ENCODE measurements at places on chromosomes 5 and 9.
A peak's percentile ranks its signal among the peaks of the same experiment; 100 is the strongest.

- no peaks in the 10 kb centered on the region for H3K36me3 ChIP-seq
- no peaks in the 10 kb centered on the region for H3K27me3 ChIP-seq
- no peak overlapping the region for H3K27ac ChIP-seq
- no peaks in the 10 kb centered on the region for H3K4me1 ChIP-seq
Observed at GRCh38 chr5:142404046-142404477, 79.2 kb upstream of the SPRY4 start.

DNA sequence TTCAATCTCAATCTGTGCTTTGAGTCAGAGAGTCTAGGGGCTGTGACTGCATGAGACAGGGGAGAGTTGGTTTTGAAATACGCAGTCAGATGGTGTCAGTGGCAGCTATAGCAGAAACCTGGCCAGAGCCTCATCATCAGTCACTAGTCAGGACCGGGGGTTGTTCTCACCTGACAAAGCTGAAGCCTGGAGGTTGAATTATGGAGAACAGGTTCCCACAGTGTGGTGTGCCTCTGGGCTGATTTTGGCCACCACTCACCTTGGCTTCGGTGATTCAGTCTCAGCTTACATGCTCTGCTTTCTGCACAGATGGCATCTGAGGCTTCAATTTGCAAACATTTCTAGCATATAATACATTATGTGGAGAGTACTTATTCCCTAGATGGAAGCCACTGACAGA lies 387.3 kb downstream of the YTHDC2 start:
- H3K27ac ChIP-seq: no peak overlapping the region
- H3K4me1 ChIP-seq: no peaks in the 10 kb centered on the region
- no peak for DNase-seq
- peaks cover 5% of the 10 kb centered on the region for H3K27me3 ChIP-seq
- H3K36me3 ChIP-seq: no peaks in the 10 kb centered on the region

DNA sequence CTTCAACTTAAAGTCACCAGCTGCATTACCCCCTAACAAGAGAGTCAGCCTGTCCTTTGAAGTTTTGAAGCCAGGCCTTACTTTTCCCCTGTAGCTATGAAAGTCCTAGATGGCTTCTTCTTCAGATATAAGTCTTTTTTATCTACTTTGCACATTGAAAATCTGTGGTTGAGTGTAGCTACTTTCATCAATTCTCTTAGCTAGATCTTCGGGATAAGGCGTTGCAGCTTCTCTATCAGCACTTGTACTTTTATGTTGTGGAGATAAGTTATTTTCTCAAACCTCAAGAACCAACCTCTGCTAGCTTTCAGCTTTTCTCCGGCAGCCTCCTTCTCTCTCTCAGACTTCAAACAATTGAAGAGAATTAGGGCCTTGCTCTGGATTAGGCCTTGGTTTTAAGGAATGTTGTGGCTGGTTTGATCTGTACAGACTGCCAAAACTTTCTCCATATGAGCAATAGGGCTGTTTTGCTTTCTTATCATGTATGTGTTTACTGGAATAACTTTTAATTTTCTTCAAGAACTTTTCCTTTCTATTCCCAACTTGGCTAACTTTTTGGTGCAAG lies 21.6 kb downstream of the CATSPER3 start:
- no peak overlapping the region for H3K27ac ChIP-seq
- H3K36me3 ChIP-seq: no peaks in the 10 kb centered on the region
- H3K27me3 ChIP-seq: no peaks in the 10 kb centered on the region
- DNase-seq: no peak
- H3K4me3 ChIP-seq: no peak overlapping the region
- no peaks in the 10 kb centered on the region for H3K4me1 ChIP-seq

DNA sequence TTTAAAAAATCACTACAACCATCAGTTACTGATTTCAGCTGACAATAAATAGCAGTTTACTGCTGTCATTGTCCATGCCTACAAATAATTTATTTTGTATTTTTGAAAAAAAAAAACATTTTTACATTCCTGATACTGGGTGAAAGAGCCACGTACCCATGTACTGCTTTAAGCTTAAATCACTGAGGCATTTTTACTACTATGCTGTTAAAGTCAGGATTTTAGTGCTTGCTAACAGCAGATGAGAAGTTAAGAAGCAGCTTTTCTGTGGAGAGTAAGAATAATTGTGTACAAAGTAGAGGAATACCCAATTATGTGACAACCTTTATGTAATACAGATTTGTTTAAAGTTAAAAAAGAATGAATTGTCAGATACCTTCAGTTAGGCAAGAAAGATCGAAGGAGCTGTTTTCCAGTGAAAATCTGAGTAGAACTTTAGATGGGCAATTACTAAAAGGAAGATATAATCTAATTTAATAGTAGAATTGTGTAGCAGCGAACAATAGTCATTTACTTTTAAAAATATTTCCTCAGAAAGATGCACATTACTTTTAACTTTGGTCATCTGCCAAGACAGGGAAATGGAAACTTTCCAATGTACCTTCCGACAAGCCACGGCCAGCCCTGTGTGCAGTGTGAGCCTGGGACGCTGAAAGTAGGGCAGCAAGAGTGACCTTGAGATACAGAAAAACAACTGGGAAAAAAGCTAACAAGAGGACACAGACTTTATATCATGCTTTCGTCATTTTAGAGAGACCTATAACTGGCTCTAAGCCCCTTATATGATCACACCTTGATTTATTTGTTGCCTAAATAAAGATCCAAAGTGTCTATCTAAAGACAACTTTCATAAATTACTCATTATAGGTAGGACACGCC lies 39.9 kb downstream of the RHOBTB3 start:
- peaks cover 3% of the 10 kb centered on the region for H3K4me1 ChIP-seq
- no peak overlapping the region for H3K27ac ChIP-seq
- H3K27me3 ChIP-seq: no peaks in the 10 kb centered on the region
- no peak for DNase-seq
- H3K4me3 ChIP-seq: no peak overlapping the region
- H3K36me3 ChIP-seq: no peaks in the 10 kb centered on the region

GRCh38 chr9:10127867-10128266 lies 484.9 kb downstream of the PTPRD start:
- H3K27me3 ChIP-seq: no peaks in the 10 kb centered on the region
- no peak overlapping the region for H3K4me3 ChIP-seq
- H3K27ac ChIP-seq: no peak overlapping the region
- no peak for DNase-seq
- H3K36me3 ChIP-seq: no peaks in the 10 kb centered on the region
- H3K4me1 ChIP-seq: no peaks in the 10 kb centered on the region

GRCh38 chr5:168438349-168438748 lies 47.9 kb upstream of the RARS1 start:
- no peak overlapping the region for H3K27ac ChIP-seq
- DNase-seq: no peak
- no peaks in the 10 kb centered on the region for H3K36me3 ChIP-seq
- H3K4me3 ChIP-seq: no peak overlapping the region
- H3K27me3 ChIP-seq: peaks cover 8% of the 10 kb centered on the region

DNA sequence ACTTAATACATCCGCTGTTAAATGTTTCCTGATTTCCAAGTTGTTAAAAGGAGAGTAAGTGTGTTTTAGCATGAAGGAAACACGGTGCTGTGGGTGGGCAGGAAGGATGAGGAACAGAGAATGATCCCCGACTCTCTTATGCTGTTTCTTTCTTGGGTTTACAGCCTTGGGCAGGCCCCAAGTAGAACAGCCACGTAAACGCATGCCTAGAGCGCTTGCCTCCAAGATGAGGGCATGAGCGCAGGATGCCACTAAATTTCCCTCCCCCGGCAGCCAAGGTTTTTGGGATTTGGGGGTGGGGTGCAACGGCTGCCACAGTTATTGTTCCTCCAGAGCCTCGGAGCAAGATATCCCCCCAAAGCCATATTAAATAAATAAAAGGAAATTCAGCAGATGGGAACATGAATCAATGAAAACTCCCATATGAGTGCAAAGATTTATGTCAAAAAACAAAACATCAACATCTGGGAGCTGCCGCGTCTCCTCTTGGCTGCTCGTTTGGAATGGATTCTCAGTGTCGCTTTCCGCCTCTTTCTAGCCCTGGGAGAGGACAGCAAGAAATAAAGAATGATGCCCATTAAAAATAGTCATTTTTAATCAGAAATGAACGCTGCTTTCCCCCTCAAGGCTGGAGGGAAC lies 10.0 kb upstream of the DELE1 start:
- H3K27me3 ChIP-seq: peaks cover 6% of the 10 kb centered on the region
- no peak overlapping the region for H3K4me3 ChIP-seq
- no peaks in the 10 kb centered on the region for H3K36me3 ChIP-seq

DNA sequence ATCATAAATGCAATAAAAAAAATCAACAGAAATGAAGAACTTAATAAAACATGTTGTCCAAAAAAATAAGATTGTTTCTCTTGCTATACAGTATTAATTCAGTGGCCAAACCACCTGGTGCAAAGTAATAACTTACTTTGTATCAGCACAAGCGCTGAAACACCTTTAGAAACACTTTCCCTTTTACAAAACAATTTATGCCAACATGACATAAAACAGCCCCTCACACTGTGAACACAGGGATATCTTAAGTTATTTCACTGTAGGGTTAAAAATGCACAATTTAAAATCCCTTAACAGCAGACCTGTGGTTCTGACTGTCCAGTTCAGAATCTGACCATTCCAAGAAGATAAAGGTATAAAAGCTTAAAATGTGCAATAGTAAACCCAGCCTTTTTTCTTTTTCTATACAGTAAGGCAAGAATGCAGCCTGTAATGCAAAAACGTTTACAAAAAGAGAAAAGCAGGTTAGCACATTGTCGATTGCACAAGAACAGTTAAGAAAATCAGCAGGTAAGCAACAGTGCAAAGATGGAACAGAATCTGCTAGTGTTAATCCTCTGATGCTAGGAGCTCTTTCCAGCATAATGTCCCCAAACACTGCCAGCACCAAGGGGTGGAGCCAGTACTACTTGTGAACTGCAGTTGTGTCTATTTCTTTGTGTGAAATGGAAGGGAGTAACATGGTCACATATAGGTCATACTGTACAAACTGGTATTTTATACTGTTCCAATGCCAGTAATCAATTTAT lies 21.6 kb downstream of the RAB14 start:
- H3K4me1 ChIP-seq: no peaks in the 10 kb centered on the region
- no peaks in the 10 kb centered on the region for H3K27me3 ChIP-seq
- no peak for DNase-seq
- H3K4me3 ChIP-seq: no peak overlapping the region
- peaks cover 82% of the 10 kb centered on the region for H3K36me3 ChIP-seq

- no peak for DNase-seq
- H3K4me3 ChIP-seq: no peak overlapping the region
- no peaks in the 10 kb centered on the region for H3K27me3 ChIP-seq
- H3K27ac ChIP-seq: no peak overlapping the region
Observed at GRCh38 chr9:119810645-119811429, 441.6 kb upstream of the BRINP1 start.

DNA sequence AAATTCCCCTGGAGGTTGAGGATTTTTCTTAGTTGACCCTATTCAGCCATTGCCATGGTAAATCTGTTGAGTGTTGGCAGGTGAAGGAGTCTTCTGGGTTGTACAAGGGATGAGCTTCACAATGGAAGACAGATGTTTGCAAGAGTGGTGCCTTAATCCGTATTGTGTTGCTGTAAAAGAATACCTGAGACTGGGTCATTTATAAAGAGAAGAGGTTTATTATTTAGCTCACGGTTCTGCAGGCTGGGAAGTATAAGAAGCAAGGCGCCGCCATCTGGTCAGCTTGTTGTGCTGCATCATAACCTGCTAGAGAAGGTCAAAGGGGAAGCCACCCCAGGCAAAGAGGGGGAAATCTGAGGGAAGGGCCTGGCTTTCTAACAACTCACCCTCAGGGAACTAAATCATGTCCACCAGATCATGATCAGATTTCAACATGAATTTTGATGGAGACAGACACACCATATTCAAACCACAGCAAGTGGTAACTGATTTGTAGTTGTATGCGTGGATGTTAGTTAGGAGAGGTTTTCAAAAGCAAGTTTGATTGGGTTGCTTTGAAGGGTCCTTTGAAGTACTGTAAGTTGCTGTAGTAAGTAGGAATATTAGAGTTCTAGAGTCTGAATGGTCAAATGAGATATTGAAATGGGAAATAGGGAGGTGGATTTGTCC lies 2.5 kb downstream of the TNPO1 start:
- H3K4me1 ChIP-seq: peaks cover 26% of the 10 kb centered on the region
- peaks cover 32% of the 10 kb centered on the region for H3K27me3 ChIP-seq
- no peak overlapping the region for H3K27ac ChIP-seq
- peak; percentile 36 for DNase-seq
- no peak overlapping the region for H3K4me3 ChIP-seq

GRCh38 chr5:137758715-137759306 lies 4.6 kb upstream of the HNRNPA0 start:
- H3K27ac ChIP-seq: no peak overlapping the region
- no peak overlapping the region for H3K4me3 ChIP-seq

- no peak for DNase-seq
- H3K4me1 ChIP-seq: no peaks in the 10 kb centered on the region
- peaks cover 2% of the 10 kb centered on the region for H3K27me3 ChIP-seq
- no peak overlapping the region for H3K4me3 ChIP-seq
- no peaks in the 10 kb centered on the region for H3K36me3 ChIP-seq
Observed at GRCh38 chr5:118775790-118776499, 212.4 kb downstream of the DTWD2 start.

GRCh38 chr5:109826426-109826825 lies 136.7 kb downstream of the MAN2A1 start:
- no peak overlapping the region for H3K4me3 ChIP-seq
- no peak for DNase-seq
- no peak overlapping the region for H3K27ac ChIP-seq
- H3K4me1 ChIP-seq: no peaks in the 10 kb centered on the region
- peaks cover 87% of the 10 kb centered on the region for H3K36me3 ChIP-seq
- H3K27me3 ChIP-seq: no peaks in the 10 kb centered on the region

DNA sequence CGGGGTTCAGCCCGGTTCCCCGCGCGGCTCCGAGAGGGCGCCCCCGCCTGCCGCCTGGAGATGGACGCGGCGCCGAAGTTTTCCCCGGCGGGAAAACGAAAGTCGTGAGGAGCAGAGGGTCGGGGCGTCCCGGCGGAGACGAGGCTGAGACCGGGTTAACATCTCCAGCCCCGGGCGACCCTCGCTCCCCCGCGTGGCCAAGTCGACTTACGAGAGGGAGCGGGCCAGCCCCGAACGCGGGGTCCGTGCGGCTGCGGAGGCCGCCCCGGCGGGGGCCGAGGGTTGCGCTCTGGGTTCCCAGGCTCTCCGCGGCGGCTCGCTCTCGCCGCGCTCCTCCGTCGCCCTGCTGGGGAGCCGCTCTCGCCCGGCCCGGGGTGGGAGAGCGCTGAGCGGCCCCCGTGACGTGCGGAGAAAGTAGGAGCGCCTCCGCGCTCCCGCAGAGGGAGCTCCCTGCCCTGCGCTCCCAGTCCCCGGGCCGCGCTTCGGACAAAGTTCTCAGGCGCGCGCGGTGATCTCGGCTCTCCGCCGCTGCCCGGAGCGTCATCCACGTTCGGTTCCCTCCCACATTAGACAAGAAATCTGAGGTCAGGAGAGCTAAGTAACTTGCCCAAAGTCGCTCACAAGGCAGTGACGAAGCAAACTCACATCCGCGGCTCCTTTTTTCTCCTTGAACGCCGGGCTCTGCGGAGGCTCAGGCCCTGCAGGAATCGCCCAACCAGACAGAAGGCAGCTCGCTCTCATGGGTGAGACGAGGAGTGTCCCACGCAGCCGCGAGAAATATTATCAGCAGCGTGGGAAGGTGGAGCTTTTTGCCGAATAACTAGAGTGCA lies 1.2 kb upstream of the GCNT4 start:
- peaks cover 33% of the 10 kb centered on the region for H3K4me1 ChIP-seq
- no peaks in the 10 kb centered on the region for H3K36me3 ChIP-seq
- peak overlapping the region; percentile 30 for H3K27ac ChIP-seq
- peaks cover 59% of the 10 kb centered on the region for H3K27me3 ChIP-seq

Data from DND-41 (cell line).